EH (cell line): ENCODE measurements at places on chromosomes 13 and 19.

GRCh38 chr19:4067396-4068046 is 822 bp upstream of the ZBTB7A start:
- DNase-seq, result peak; percentile 24

DNA sequence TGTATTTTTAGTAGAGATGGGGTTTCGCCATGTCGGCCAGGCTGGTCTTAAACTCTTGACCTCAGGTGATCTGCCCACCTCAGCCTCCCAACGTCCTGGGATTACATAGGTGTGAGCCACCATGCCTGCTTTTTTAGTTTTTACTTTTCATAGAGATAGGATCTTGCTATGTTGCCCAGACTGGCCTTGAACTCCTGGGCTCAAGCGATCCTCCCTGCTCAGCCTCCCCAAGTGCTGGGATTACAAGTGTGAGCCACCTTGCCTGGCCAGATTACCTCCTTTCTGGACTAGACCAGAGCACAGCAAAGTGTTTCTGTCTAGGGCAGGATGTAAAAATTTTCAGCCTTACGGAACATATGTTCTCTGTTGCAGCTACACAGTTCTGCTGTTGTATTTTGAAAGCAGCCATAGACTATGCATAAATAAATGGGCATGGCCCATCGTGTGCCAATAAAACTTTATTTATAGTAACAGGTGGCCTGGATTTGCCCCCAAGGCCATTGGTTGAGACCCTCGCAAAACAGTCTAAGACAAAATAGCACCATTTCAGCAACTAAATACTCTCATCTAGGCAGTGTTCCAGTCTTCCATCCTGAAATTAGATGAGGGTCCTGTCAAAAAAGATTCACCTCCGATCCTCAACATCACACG is 36.0 kb downstream of the GNG7 start:
- no peak for DNase-seq

- no peak for DNase-seq
Measured at GRCh38 chr19:35029737-35030256, 473 bp upstream of the SCN1B start.

DNA sequence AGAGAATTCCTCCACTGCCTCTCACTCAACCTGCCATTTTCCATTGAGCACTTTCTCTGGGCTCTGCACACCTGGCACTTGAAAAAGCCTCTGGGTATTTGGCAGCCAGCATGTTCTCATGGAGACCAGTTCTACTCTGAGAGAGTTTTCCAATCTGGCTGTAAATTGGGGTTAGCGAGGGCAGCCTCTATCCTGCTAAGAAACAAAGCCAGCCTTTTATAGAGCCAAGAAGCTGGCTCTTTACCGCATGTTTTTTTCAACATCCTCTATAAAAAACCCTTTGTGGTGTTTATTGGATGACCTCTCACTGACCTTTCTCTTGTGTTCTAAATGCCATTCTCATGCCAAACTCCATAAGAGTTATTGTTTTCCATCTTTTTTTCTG is 52.6 kb upstream of the RCBTB2 start:
- peak; percentile 71 for DNase-seq

DNA sequence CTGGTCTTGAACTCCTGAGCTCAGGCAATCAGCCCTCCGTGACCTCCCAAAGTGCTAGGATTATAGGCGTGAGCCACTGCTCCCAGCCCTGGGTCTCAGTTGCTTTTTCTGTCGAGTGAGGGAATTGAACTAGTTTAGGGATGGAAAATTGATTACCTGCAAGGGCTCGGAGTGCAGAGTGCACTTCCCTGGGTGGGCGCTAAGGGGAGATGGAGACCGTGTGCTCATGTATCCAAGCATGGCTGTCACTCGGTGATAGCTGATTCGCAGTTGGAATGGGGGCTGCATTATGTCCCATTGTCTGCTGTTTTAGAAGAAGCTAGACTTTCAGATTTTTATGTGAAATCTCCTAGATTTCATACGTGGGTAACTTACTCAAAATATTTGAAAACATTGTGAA is 139.9 kb upstream of the RFC3 start:
- no peak for DNase-seq
